Pulmonary artery endothelial cell (primary cell): ENCODE measurements at places on chromosomes 2 and 18. TPM values are rescaled to one million over a fixed set of nuclear protein-coding genes. Genes with fewer than 3 reads are reported as not detected.

FARSB gene
- total RNA-seq = 20.3 and 20.8 TPM in 2 replicates

ATP6V1B1 gene
- not detected in 2 replicates for total RNA-seq

FSHR gene
- not detected in 2 replicates for total RNA-seq

CXCR2 gene
- not detected in 2 replicates for total RNA-seq

MAPK4 gene
- total RNA-seq = not detected in 2 replicates
